Dorsolateral prefrontal cortex (tissue), 122 donors: ENCODE measurements at places on chromosomes 16 and 17. TPM values are rescaled to one million over a fixed set of nuclear protein-coding genes. Genes with fewer than 3 reads are reported as not detected.

GRCh38 chr17:11454096-11454495, 144.2 kb upstream of the DNAH9 start:
- DNase-seq: no peak

DNA sequence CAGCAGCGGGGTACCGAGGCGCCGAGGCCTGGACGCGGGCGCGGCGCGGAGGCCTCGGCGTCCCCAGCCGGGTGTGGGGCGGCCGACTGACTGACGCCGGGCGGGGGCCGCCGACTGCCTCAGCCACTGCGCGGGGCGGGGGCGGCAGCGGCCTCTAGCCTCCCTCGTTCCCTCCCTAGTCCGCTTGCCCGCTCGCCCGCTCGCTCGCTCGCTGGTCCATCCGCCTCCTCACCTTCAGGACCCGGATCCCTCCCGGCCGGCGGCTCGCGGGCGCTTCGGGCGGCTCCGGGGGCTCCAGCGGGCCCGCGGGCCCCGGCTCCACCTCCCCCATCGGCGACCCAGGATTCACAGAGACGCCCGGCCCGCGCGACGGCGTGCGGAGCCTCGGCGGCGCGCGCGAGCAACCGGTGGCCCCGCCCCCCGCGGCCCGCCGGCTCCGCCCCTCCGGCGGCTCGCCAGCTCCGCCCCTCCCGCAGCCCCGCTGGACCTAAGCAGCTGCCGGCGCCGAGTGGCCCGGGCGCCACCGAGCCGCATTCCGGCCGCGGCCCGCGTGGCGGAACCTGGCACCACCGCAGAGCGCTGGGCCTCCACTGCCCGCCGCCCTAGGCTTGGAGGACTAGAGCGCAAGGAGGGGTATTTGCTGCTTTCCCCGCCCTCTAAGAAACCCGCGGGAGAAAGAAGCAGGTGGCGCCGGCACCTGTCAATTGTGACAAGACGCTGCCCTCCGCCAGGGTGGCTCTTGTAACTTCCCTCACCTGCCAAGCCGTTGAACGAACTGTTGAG, 773 bp downstream of the PHLPP2 start:
- DNase-seq: peak; percentile 56

DNA sequence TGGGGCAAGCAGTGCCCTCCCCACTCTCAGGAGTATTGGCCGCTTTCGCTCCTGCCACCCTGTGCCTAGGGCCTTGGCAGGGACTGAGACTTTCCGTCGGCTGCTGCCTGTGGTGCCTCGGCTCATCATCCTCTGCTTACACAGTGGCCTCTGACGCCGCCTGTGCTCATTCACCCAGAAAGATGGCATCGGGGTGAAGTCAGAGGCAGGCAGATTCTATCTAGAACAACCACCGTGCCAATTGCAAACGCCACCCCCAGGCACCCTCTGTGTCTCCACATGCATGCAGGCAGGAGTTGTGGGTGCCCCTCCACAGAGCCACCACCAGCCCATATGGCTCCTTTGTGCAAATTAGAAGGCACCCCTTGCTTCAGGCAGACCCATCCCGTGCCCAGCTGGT, 154.2 kb upstream of the GSE1 start:
- DNase-seq: no peak

DNA sequence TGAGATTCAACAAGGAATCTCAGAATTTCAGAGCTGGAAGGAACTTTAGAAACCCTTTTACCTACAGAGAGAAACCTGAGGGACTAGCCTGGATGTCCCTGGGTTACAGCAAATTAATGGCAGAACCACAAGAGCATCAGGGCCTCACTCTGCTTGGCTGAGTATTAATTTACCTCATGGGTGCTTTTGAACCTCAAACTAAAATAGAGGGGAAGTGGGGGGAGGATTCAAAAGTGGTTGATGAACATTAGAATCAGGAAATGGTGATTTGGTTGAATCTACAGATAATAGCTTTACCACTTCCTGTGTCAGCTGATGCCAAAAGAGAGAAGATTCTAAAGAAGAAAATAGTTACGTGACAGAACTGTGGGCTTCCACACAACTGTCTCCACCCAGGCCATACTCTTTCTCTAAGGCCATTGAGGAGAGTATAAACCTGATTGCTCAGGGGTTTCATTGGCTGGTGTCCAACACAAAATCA, 11.3 kb upstream of the SKAP1 start:
- no peak for DNase-seq

DNA sequence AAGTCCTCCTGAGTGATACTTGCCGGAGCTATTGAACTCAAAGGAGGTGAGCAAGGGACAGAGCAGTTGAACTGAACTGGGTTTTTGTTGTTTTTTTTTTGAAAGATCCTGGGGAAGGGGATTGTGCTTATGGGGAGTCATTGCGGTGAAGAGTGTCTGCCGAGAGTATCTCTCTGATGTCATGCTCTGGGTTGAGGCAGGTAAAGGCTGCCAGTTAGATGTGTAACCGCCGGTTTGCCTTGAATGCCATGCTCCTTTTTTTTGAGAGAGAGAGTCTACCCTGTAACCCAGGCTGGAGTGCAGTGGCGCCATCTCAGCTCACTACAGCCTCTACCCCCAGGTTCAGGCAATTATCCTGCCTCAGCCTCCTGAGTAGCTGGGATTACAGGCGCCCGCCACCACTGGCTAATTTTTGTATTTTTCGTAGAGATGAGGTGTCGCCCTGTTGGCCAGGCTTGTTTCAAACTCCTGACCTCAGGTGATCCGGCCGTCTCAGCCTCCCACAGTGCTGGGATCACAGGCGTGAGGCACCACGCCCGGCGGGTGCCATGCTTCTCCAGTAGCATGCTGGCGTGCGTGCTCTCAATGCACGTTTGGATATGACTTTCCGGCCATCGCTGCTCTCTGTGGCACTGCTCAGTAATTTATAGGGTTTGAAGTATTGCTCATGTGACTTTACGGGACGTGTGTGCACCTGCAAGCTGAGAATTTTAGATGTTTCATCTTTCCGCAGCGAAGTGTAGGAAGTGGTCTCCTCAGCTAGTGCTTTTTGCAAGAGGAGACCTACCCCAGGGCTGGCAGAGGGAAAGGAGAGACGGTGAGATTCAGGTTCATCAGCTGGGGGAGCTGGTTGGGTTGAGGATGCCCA, 8.5 kb downstream of the ZC3H18 start:
- DNase-seq: no peak

- peak; percentile 29 for DNase-seq
Measured at GRCh38 chr16:56102183-56102686, 89.1 kb upstream of the GNAO1 start.

DNA sequence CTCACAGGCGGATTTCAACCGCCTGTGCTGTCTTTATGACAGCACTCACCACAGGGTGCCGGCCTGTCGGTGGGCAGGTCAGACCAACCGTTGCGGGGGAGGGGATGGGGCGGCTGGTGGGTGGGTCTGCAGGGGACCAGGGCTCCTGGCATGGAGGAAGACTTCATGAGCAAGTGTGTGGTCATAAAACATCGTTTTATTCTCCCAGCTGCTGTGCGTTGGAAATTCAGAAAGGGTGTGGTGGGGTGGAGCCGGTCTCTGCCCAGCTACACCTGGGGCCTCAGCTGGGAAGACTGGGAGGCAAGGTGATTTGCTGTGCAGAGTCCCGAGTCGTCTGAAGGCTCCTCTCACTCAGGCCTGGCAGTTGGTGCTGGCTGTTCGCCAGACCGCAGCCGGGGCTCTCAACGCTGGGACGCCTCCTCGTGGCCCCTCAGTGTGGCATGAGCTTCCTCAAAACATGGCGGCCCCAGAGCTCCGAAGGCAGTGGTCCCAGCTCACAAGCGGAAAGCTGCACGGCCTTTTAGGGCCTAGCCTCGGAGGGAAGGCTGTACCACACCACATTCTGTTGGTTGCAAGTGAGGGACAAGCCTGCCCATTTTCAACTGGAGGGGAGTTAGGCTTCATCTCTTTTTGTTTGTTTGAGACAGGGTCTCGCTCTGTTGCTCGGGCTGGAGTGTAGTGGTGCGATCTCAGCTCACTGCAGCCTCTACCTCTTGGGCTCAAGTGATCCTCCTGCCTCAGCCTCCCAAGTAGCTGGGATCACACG, 45.8 kb upstream of the GSE1 start:
- DNase-seq: no peak

ORC6 gene
- total RNA-seq: 8.4 TPM

UNC13D gene
- 9.1 TPM for total RNA-seq

HIC1 gene
- total RNA-seq: 3.5 TPM

LIG3 gene
- total RNA-seq: 38.6 TPM

KRT40 gene
- not detected for total RNA-seq

SHISA9 gene
- total RNA-seq: 39.5 TPM
